ENCODE measurements at places on chromosomes 4 and X.

DNA sequence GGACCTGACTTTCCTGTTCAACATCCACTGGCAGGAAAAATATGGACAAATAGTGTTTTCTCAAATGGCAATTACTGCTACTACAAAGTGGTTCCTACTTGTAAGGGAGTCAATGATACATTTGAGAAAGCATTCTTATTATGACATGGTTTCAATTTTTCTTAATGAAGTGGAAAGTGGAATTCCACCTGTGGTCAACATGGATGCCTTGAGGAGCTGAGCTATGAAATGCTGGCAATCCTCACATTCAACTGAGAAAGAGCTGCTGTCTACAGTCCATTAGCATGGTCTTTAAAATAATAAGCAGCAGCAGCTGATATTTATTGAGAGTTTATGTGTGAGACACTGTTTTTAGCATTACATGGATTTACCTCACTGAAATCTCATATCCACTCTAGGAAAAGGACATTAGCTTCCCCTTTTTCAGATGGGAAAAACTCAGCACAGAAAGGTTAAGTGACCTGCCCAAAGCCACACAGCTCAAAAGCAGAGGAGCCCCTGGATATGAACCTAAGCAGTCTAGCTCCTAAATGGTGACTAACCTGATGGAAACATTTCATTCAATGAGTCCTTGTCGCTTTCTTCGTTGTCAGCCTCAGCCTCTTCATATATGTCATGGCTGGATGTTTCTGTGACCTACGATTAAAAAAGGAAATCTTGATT, 29.2 kb downstream of the MAP7D3 start:
- DNase-seq = no peak

DNA sequence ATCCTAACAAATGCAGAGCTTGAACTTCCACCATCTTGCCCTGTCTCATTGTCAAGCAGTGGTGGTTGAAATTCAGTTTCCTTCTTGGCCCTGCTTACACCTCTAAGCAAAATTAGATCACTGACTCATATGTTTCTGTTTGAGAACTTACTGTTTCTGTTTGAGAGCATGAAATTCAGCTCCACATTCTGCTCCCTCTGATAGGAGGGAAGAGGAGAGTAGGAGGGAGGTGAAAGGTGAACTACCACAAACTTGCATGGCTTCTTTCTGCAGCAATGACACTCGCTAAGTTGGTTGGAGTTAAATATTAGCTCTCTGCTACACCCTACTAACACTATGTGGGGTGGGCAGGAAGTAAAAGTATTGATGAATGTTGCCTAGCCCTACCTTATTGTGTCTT, 117.8 kb upstream of the EDA2R start:
- no peak for DNase-seq

DNA sequence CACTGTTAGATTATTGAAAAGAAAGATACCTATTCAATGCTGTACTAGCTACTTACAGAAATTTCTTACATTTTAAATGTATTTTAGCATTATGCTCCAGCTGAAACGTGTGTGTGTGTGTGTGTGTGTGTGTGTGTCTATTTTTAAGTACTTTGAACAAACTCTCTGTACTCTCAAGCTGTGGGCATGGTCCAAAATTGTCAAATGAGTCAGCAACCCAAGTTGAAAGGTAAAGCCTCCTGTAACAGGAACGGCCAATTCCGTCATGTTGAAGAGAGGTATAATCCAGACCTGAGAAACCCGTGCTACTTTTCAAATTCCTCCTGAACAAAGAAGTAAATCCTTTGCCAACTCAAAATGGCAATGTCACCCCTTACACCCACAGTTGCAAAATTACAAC, 20.5 kb downstream of the MAOB start:
- DNase-seq = no peak

- DNase-seq = no peak
Observed at GRCh38 chr4:3469386-3470243, 6.5 kb downstream of the DOK7 start.

DNA sequence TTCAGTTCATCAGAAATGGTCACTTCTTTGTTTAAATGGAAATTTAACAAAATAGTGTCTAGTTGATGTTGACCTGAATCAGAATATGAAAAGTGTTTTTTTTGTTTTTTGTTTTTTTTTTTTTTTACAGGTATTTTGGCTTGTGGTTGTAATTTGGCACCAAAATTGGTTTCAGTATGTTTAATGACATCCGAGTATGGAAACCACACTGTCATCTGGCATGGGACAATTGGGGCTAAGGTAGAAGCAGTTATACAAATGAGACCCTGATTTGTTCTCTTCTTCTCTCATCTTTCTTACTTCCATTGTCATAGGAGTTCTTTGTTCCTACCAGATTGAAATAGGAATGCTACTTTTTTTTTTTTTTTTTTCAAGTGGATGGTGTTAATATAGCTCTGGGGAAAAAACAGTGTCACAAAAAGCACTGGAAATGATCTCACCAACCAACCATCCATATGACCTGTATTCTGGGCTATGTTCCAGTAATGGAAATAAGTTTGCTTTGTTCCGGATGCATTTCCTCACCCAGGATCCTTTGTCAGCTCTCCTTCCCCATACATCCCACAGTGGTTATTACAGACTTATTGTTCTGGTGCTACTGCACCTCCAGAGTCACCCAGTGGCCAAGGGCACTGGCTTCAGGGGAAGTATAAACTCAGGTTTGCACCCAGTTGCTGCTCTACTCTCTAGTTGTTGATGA, 95.8 kb downstream of the ATXN3L start:
- DNase-seq = peak; percentile 4

Data from frontal cortex (tissue), 4 donors.